ENCODE measurements at places on chromosomes 1 and 21. TPM values are rescaled to one million over a fixed set of nuclear protein-coding genes. Genes with fewer than 3 reads are reported as not detected.

Gene SPATA17
- total RNA-seq = 1.2 TPM

GRCh38 chr1:56535362-56535761, 44.0 kb downstream of the PLPP3 start:
- peaks cover 36% of the 10 kb centered on the region for H3K36me3 ChIP-seq
- H3K4me3 ChIP-seq = peak overlapping the region; percentile 2
- peaks cover 100% of the 10 kb centered on the region for H3K4me1 ChIP-seq
- DNase-seq = no peak
- H3K27ac ChIP-seq = peak overlapping the region; percentile 82

Gene HPCAL4
- total RNA-seq = 0.88 TPM

DNA sequence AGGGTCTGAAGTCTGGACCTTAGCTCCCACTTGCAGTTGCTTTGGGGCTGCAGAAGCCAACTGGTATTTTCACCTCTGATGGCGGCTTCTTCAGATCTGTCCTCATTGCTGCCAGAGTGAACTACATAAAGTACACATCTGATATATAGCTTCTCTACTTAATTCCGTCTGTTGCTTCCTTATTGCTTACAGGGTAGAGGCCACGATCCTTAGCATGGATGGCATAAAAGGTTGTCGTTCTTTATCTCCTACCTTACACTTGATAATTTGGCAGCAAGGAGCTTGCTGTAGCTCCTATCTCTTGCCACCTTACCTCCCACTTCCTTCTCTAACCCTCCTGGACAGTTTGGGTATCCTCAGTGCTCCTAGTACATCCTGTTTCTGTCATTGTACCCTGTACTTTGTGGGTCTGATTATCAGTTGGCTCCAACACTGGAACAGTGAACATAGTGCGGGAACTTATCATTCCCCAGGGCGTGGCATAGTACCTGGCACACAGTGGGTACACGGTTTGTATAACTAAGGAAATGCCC, 30.9 kb upstream of the NBL1 start:
- H3K4me3 ChIP-seq = no peak overlapping the region
- DNase-seq = no peak
- no peaks in the 10 kb centered on the region for H3K27me3 ChIP-seq
- peaks cover 48% of the 10 kb centered on the region for H3K4me1 ChIP-seq

Gene EPHA8
- total RNA-seq = not detected

- H3K4me1 ChIP-seq = peaks cover 16% of the 10 kb centered on the region
- no peaks in the 10 kb centered on the region for H3K27me3 ChIP-seq
- no peaks in the 10 kb centered on the region for H3K36me3 ChIP-seq
- DNase-seq = no peak
- no peak overlapping the region for H3K27ac ChIP-seq
- no peak overlapping the region for H3K4me3 ChIP-seq
Observed at GRCh38 chr21:17616831-17617230, 4.1 kb upstream of the BTG3 start.

DNA sequence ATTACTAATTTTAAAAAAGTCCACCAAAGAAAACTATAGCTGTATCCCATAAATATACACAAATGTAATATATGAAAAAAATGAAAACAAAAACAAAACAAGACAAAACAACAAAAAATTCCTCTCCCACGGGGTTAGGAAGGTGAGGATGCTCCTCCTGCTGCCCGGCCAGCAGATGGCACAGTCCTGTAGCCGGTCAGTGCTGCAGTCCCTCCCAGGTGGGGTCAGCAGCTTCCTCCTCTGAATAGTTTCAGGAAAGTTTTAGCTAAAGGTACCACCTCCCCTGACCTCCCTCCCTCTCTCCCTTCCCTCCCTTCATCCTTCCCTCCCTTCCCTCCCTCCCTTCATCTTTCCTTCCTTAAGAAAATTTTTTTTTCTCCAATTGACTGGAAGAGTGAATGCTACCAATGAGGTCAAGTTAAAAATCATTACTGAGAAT, 67.8 kb upstream of the BCL10 start:
- no peak overlapping the region for H3K4me3 ChIP-seq
- H3K27ac ChIP-seq = no peak overlapping the region

GRCh38 chr1:14712136-14712535, 113.7 kb downstream of the KAZN start:
- H3K27ac ChIP-seq = no peak overlapping the region
- H3K4me1 ChIP-seq = no peaks in the 10 kb centered on the region
- peaks cover 16% of the 10 kb centered on the region for H3K27me3 ChIP-seq
- H3K36me3 ChIP-seq = no peaks in the 10 kb centered on the region

Gene HCN3
- total RNA-seq = 1.2 TPM

DNA sequence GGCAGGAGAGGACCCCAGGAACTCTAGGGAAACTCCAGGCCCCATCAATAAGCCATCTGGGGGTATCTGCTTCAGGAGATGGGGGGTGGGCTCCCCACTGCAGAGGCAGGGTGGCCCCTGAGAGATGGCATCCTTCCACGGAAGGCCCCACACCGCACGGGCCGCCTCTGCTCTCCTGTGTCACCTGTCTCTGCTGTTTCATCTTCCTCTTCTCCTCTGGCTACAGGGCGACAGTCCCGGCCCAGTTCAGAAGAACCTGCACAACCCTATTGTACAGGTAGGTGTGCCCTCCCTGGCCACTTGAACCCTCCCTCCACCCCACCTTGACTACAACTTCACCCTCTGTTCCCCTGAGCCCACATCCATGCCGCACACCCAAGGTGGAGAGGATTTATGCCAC, 90.2 kb upstream of the TMEM51 start:
- no peaks in the 10 kb centered on the region for H3K27me3 ChIP-seq
- H3K4me1 ChIP-seq = no peaks in the 10 kb centered on the region
- DNase-seq = no peak
- peaks cover 30% of the 10 kb centered on the region for H3K36me3 ChIP-seq
- no peak overlapping the region for H3K27ac ChIP-seq
- H3K4me3 ChIP-seq = no peak overlapping the region

- H3K27me3 ChIP-seq = no peaks in the 10 kb centered on the region
- DNase-seq = no peak
- H3K4me3 ChIP-seq = peak overlapping the region; percentile 40
- H3K4me1 ChIP-seq = peaks cover 87% of the 10 kb centered on the region
- H3K36me3 ChIP-seq = no peaks in the 10 kb centered on the region
- H3K27ac ChIP-seq = peak overlapping the region; percentile 86
Observed at GRCh38 chr1:3126756-3127678, 58.0 kb downstream of the PRDM16 start.

Gene ANXA9
- total RNA-seq = 0.14 TPM

DNA sequence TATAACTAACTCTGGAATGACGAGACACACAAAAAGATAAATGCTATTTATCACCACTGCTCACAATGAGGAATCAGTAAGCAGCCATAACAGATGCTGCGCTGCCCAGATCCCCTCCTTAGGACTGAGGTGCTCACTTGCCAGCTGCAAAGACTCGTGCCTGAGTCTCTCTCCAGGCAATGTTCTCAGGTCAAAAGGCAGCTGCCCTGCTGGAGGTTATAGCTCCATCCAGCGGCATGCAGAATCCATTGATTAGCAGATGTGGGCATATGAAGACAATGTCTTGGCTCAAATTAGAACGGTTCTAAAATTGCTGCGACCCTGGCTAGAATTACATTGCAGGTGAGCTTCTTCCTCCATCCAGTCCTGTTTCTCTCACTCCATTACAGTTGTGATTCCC, 328.2 kb upstream of the CHRM3 start:
- DNase-seq = no peak
- H3K36me3 ChIP-seq = no peaks in the 10 kb centered on the region
- no peak overlapping the region for H3K4me3 ChIP-seq
- H3K27me3 ChIP-seq = no peaks in the 10 kb centered on the region
- H3K4me1 ChIP-seq = no peaks in the 10 kb centered on the region
- no peak overlapping the region for H3K27ac ChIP-seq

DNA sequence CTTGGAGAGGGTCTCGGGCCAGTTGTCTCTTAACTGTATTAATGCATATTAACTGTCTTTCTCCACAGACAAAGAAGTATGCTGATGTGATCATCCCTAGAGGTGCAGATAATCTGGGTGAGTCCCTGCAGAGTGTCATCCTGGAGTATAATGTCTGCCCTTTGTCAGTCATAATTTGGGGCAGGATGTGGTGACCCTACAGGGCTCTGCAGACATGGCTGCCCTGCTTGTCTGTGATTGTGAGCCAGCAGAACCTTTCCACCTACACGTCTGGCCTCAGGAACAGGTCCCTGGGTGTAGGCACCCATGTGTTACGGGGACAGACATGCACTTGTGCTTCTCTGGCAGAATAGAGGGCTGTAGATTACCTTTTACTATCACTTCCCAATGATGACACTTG, 78.4 kb downstream of the UCK2 start:
- peaks cover 21% of the 10 kb centered on the region for H3K4me1 ChIP-seq
- no peak overlapping the region for H3K27ac ChIP-seq
- DNase-seq = no peak
- no peak overlapping the region for H3K4me3 ChIP-seq
- H3K27me3 ChIP-seq = no peaks in the 10 kb centered on the region

Gene CD34
- 69.6 TPM for total RNA-seq

GRCh38 chr1:38839363-38839762, 20.2 kb downstream of the RRAGC start:
- peak overlapping the region; percentile 61 for H3K27ac ChIP-seq
- H3K27me3 ChIP-seq = no peaks in the 10 kb centered on the region
- H3K36me3 ChIP-seq = peaks cover 49% of the 10 kb centered on the region
- peak; percentile 74 for DNase-seq
- H3K4me1 ChIP-seq = peaks cover 52% of the 10 kb centered on the region

Gene PAQR7
- 1.9 TPM for total RNA-seq

DNA sequence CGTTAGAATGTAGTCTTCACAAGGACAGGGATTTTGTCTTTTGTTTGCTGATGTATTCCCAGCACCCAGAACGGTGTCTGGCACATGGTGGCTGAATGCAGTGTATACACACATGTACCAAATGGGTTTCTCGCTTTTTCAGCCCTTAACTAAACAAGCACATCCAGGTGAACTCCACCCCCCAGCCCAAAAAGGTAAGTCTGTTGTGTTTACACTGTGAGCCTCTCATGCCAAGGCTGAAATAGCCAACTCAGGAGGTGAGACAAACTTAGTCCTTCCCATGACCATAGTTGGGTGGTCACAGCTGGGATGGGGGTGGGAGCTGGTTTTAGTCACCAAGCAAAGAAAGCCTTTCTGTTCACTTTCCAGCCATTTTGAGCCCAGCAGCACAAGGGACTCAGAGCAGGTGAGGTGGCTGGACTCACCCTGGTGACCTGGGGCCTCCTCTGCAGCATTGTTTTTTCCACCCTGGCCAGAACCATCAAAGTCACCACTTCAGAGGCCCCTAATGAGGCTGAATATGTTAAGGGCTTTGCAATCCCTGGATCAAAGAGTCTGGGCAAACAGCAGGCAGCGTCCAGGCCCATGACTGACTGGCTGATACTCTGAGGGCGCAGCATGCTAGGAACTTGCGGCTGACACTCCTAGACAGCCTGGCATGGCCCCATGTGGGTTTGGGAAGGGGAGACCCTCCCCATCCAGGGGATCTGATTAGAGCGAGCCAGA, 8.7 kb downstream of the TENT5B start:
- peaks cover 79% of the 10 kb centered on the region for H3K4me1 ChIP-seq
- no peaks in the 10 kb centered on the region for H3K27me3 ChIP-seq
- DNase-seq = no peak
- H3K27ac ChIP-seq = peak overlapping the region; percentile 56
- H3K36me3 ChIP-seq = peaks cover 13% of the 10 kb centered on the region
- no peak overlapping the region for H3K4me3 ChIP-seq

Gene BEST4
- total RNA-seq = 0.11 TPM

- H3K27me3 ChIP-seq = peaks cover 24% of the 10 kb centered on the region
- H3K27ac ChIP-seq = no peak overlapping the region
- DNase-seq = no peak
- peaks cover 1% of the 10 kb centered on the region for H3K4me1 ChIP-seq
- no peaks in the 10 kb centered on the region for H3K36me3 ChIP-seq
Observed at GRCh38 chr1:20723159-20723536, 5.3 kb upstream of the KIF17 start.

DNA sequence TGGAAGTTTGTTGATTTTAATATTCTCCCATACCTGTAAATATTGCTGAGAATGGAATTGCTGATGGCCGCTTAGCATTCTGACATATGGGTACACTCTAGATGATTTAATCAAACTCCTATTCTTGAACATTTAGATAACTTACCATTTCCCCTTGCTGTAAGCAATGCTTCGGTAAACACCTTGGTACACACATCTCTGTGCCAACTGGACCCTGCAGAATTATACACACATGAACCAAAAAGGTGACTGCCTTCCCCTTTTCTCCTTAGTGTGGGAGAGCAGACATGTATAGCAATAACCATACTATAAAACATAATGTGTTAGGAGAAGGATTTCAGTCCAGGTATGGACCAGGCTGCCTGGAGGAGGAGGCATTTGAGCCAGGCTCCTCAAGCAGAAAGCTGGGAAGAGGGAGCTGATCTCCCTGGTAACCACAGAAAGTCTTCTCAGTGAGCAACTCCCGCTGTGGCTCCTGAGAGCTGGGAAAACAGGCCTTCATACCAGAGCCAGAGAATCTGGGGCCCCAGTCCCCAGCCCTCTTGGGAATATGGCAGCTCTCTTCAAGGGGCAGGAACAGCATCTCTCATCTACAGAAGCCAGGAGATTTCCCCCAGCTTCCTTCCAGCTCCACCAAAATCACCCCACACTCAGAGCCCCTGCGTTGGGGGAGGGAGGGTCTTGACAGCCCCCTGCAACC, 33.9 kb upstream of the CSF1 start:
- DNase-seq = no peak
- peak overlapping the region; percentile 86 for H3K27ac ChIP-seq
- H3K4me3 ChIP-seq = peak overlapping the region; percentile 24
- H3K36me3 ChIP-seq = no peaks in the 10 kb centered on the region

Gene MAN1C1
- 18.0 TPM for total RNA-seq

- H3K27me3 ChIP-seq = no peaks in the 10 kb centered on the region
- no peak overlapping the region for H3K4me3 ChIP-seq
- no peak for DNase-seq
- H3K36me3 ChIP-seq = no peaks in the 10 kb centered on the region
- peak overlapping the region; percentile 2 for H3K27ac ChIP-seq
Observed at GRCh38 chr1:8020032-8020431, 6.1 kb downstream of the ERRFI1 start.

Gene FLG2
- not detected for total RNA-seq

GRCh38 chr1:25033828-25034705, 104.0 kb upstream of the RUNX3 start:
- H3K27ac ChIP-seq = no peak overlapping the region
- H3K27me3 ChIP-seq = peaks cover 32% of the 10 kb centered on the region
- DNase-seq = peak; percentile 46
- no peaks in the 10 kb centered on the region for H3K4me1 ChIP-seq

DNA sequence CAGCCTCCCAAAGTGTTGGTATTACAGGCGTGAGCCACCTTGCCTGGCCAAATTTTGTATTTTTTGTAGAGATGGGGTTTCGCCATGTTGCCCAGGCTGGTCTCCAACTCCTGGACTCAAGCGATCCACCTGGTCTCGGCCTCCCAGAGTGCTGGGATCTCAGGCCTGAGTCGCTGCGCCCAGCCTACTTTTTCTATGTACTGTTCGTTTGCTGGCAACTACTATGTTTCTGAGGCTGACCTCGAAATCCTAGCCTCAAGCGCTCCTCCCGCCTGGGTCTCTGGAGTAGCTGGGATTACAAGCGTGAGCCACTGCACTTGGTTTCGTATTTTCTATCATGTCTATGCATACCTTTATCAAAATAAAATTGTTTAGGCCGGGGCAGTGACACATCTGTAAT, 675 bp upstream of the TEKT2 start:
- no peaks in the 10 kb centered on the region for H3K36me3 ChIP-seq
- peaks cover 13% of the 10 kb centered on the region for H3K4me1 ChIP-seq
- H3K27ac ChIP-seq = no peak overlapping the region
- H3K27me3 ChIP-seq = peaks cover 41% of the 10 kb centered on the region

- H3K27ac ChIP-seq = no peak overlapping the region
- H3K36me3 ChIP-seq = no peaks in the 10 kb centered on the region
- DNase-seq = no peak
- peaks cover 40% of the 10 kb centered on the region for H3K27me3 ChIP-seq
- no peak overlapping the region for H3K4me3 ChIP-seq
- no peaks in the 10 kb centered on the region for H3K4me1 ChIP-seq
Observed at GRCh38 chr1:88175120-88175630, 508.9 kb upstream of the PKN2 start.

- H3K27ac ChIP-seq = peak overlapping the region; percentile 40
- no peaks in the 10 kb centered on the region for H3K27me3 ChIP-seq
- DNase-seq = no peak
Observed at GRCh38 chr1:224459966-224460365, 25.4 kb upstream of the WDR26 start.
